ENCODE measurements at places on chromosomes 11 and 22.
A peak's percentile ranks its signal among the peaks of the same experiment; 100 is the strongest.

GRCh38 chr11:133723056-133723455 lies 122.3 kb downstream of the SPATA19 start:
- DNase-seq, result no peak

GRCh38 chr11:65720211-65720934 lies at the start of gene RNASEH2C:
Gene RNASEH2C, minus strand, starts transcription at chr11:65720798. Its CDS starts 40 bp downstream, at chr11:65720758.
- DNase-seq, result peak; percentile 84

- DNase-seq, result no peak
Observed at GRCh38 chr11:119671561-119672015, 57.4 kb downstream of the NECTIN1 start.

GRCh38 chr11:96366024-96366423 lies 23.0 kb upstream of the MAML2 start:
- no peak for DNase-seq

- DNase-seq, result no peak
Observed at GRCh38 chr11:86681483-86681756, 9.0 kb upstream of the ME3 start.

- DNase-seq, result no peak
Observed at GRCh38 chr22:28949788-28950187, 66.4 kb downstream of the ZNRF3 start.

GRCh38 chr11:60870276-60870675 lies 2.9 kb downstream of the ZP1 start:
- DNase-seq, result no peak

GRCh38 chr11:124799348-124800225 lies 619 bp downstream of the MSANTD2 start:
- DNase-seq, result peak; percentile 18

- DNase-seq, result no peak
Observed at GRCh38 chr11:114924042-114924441, 245.7 kb downstream of the NXPE2 start.

- DNase-seq, result no peak
Observed at GRCh38 chr11:134120143-134120850, 51.4 kb downstream of the JAM3 start.

DNA sequence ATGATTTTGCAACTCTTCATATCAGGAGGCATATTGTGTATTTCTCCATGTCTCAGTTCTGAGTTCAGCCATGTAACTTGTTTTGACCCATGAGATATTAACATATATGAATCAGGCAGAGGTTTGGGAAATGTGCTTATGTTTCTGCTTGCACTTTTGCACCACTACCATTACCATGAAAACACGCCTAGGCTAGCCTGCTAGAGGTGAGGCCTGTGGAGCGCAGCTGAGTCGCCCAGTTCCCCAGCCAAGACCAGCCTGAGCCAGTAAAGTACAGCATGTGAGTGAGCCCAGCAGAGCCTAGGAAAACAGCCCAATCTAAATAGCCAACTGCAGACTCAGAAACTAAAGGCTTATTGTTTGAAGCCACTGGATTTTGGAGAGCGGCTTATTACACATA lies 18.4 kb upstream of the MYOD1 start:
- no peak for DNase-seq

- no peak for DNase-seq
Observed at GRCh38 chr11:126088999-126089398, 26.3 kb upstream of the CDON start.

GRCh38 chr11:71206186-71206585 lies 46.2 kb downstream of the SHANK2 start:
- DNase-seq, result no peak

DNA sequence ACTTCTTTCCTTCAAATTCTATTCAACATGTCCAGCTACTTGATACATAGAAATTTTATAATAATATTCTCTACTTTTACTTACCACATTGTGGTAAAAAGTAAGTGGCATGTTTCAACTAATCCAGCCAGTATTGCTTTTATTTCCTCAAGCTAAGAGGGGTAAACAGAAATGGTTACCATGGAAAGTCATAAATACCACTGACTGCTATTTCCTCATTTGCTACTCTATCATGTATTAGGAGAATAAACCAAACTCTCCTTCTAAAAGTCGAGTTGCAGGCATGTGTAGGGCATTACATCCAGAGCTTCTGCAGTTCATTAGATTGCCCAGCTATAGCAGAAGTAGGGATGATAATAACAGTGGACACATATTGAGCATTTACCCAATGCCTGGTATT lies 208.4 kb downstream of the MAML2 start:
- no peak for DNase-seq

- DNase-seq, result no peak
Observed at GRCh38 chr11:28965819-28966218, 857.6 kb downstream of the METTL15 start.

- DNase-seq, result peak; percentile 90
Observed at GRCh38 chr11:86302092-86302793, at the start of gene HIKESHI. Gene HIKESHI, plus strand, starts transcription at chr11:86302240. Its CDS starts 209 bp downstream, at chr11:86302449.

DNA sequence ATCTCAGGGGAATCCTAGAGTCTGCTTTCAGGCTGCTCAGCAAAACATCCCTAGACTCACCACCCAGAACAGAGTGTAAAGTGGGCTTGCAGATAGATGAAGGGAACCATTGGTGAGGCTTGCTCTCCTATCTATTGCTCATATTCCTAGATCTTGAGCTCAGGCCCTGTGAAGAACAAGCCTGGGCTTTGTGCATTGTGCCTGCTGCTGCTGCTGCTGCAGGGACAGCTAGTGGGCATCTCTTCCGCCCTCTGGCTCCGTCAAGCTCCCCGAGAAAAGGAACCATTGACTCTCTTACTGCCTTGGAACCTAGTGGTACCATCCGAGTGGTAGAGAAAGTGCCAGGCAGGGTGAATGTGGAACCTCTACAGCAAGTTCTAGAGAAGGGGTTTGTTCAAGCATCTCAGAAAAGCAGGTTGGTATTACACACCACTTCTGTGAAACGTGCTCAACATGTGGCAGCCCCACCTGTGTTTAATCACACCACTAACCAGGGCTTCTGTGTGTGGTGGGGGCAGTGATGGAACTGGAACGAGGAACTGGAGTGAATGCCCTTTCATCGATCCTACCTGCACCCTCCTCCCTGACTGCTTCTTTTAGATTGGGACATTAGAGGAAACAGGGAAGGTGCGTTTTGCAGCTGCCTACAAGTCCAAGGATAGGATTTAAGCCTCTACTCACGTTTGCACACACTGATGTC lies 4.4 kb downstream of the BACE1-AS start:
- DNase-seq, result no peak

GRCh38 chr11:12725055-12725862 lies 51.0 kb downstream of the TEAD1 start:
- DNase-seq, result no peak

- DNase-seq, result no peak
Observed at GRCh38 chr11:82976786-82977185, 75.2 kb downstream of the DDIAS start.
